Stimulated activated CD4-positive, alpha-beta T cell treated with anti-CD3 and anti-CD28 coated beads, TNF-alpha, amount 100 ng/mL, for 1 hour (primary cell): ENCODE measurements at places on chromosomes 7 and 10.

- DNase-seq, result no peak
These were observed 246.5 kb downstream of the COBL start for GRCh38 chr7:51070151-51070550.

- no peak for DNase-seq
These were observed 1.2 kb upstream of the SGCE start for GRCh38 chr7:94656925-94657731.

GRCh38 chr10:114933588-114933987, 4.4 kb upstream of the TRUB1 start:
- no peak for DNase-seq

- no peak for DNase-seq
These were observed 198.3 kb upstream of the YAE1 start for GRCh38 chr7:39367943-39368342.

DNA sequence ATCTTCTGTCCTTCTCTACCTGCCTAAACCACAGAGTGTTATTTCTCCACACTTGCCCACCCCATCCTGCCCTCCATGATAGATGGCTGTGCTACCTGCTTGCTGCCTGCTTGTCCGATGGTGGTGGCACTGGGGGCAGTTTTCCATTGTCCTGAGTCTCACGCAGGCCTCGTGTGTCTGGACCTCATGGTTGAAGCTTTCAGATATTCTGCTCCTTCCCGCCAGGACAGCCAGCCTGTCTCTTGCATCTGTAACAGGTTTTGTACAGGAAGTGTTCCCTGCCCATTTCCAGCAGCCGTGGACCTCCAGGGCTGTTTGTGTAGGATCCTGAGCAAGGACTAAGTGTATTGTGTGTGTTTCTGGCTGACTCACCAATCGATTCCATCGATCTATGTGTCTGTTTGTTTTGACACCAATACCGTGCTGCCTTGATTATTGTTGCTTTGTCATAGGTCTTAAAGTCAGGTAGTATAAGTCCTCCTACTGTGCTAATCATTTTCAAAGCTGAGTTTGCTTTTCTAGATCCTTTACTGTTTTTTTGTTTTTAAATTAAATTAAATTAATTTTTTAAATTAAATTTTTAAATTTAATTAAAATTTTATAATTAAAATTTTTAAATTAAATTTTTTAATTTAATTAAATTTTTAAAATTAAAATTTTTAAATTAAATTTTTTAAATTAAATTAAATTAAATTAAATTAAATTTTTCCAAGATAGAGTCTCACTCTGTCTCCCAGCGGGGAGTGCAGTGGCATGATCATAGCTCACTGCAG, 8.5 kb downstream of the IL15RA start:
- DNase-seq, result no peak

- DNase-seq, result no peak
These were observed 1.5 kb upstream of the LAMB1 start for GRCh38 chr7:108004220-108005142.

- no peak for DNase-seq
These were observed 99.4 kb downstream of the RSU1 start for GRCh38 chr10:16717622-16718395.
